Ammon's horn (tissue), 1 donor: ENCODE measurements at places on chromosomes 6 and 20.

- peak; percentile 52 for DNase-seq
Observed at GRCh38 chr20:47770935-47771334, 14.3 kb downstream of the SULF2 start.

DNA sequence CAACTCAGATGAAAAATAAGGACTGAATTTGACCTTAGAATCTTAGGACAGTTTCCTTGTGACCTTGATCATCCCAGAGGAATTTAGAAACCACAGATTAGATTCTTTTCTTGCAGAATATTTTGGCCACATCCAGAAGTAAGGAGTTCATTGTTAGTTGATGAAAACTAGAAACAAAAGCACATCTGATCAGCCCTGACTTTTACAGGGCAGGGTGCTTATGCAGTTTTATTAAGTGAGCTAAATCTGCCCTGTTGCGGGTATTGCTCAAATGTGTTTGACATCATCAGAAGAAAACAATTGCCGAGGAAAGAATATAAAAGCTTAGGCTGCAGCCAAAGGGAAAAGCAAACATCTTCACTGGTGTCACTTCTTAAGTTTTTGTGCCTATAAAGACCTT is 100.8 kb downstream of the MTFR2 start:
- no peak for DNase-seq

- DNase-seq: no peak
Observed at GRCh38 chr6:73058736-73059135, 166.6 kb downstream of the KHDC1L start.

DNA sequence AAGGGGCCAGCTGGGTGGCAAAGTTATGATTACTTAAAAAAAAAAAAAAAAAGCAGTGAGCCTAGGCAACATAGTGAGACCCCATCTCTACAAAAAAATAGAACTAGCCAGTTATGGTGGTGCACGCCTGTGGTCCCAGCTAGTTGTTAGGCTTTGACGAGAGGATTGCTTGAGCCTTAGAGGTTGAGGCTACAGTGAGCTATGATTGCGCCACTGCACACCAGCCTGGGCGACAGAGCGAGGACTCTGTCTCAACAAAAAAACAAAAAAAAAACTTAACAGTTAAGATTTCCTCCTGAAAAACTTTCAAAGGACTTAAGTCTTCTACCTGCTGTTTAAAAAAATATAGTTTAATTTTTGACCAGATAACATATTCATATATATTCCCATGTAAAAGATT is 2.4 kb downstream of the GTSF1L start:
- no peak for DNase-seq

DNA sequence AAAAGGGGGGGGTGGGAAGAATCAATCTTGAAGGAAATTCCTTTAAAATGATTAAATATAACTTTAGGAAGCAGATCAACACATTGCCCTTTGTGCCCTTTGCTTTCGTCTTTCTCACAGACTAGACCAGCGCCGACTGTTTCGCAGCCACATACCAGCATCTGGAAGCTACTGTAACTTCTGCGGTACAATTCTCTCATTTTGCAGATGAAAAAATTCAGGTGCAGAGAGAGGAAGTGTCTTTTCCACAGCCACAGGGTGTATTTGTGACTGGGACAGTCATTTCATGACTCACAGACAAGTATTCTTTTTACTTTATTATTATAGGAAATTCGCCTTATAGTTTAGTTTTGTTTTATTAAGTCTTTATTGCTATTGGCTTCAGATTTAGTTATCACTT is 84.2 kb downstream of the UST start:
- no peak for DNase-seq

GRCh38 chr6:107653183-107653580 is 163.3 kb downstream of the SOBP start:
- DNase-seq: no peak

- DNase-seq: no peak
Observed at GRCh38 chr6:10535193-10535592, 14.0 kb downstream of the GCNT2 start.

GRCh38 chr6:161135695-161136591 is 137.9 kb downstream of the AGPAT4 start:
- DNase-seq: peak; percentile 32

DNA sequence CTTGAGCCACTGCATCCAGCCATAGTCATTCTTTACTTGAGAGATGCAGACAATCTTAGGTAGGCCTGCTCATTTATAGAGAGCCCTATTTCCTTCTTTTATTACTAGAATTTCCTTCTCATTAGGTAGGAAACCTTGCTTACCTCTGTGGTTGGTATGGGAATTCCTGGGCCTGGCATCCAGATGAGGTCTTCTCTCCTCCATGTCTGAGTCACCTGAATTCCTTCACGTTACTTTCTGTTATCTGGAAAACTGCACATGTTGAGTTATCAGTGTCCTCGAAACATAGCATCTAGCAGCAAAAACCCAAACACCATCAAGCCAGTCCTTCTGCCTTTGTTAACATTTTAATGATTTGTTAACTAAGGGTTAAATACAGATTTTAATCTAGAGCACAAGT is 2.2 kb downstream of the ZNFX1 start:
- no peak for DNase-seq

DNA sequence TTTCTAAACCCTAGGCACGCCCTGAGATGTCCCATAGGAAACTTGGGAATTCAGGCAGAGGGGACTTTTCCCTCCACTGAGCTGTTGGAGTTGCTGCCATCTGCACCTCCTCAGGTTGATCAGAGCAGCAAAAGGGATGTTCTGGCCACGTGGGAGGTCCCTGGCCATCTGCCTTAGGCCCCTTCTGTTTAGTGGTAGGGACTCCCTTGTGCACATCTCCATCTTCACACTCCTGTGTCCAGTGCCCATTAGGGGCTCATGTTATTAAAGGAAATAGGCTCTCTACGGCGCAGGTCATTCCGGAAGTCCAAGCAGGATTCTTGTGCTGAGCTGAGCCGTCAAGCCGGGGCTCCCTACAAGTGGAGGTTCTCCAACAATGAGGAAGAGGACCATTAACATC is 237.8 kb upstream of the RIN2 start:
- no peak for DNase-seq

GRCh38 chr6:107080036-107080435 is 35.3 kb downstream of the BEND3 start:
- no peak for DNase-seq

DNA sequence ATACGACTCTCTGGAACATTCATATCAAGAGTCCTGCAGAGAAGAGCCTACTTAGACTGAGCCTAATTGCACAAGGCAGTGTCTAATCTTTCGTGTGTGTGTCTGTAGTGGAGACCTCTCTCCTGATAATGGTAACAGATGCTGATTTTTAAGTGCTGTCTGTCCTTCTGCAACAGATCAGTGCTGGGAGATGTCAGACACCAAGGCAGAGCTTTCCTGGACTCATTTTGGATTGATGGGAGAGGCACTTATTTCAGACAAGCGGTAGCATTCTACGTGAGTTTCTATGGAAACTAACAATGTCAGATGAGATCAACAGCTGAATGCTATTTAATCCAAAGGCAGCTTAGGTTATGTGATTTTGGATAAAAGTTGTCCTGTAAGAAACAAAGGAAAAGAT is 167.6 kb downstream of the PLCB4 start:
- DNase-seq: no peak

GRCh38 chr6:39056191-39056590 is 7.6 kb downstream of the GLP1R start:
- no peak for DNase-seq

- DNase-seq: no peak
Observed at GRCh38 chr6:134145786-134146185, 93.4 kb upstream of the SLC2A12 start.

DNA sequence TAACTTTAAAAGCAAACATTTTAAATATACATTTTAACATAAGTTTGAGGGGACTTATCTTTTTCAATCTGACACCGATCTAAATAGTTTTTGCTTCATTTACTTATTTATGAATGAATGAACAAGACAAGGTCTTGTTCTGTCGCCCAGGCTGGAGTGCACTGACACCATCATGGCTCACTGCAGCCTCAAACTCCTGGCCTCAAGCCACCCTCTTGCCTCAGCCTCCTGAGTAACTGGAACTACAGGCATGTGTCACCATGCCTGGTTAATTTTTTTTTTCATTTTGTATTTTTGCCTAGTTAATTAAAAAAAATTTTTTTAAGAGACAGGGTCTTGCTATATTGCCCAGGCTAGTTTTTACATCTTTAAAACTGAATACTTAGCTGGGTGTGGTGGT is 25.4 kb downstream of the FBXO9 start:
- no peak for DNase-seq

GRCh38 chr6:164616917-164617524 is 692.4 kb downstream of the C6orf118 start:
- no peak for DNase-seq

DNA sequence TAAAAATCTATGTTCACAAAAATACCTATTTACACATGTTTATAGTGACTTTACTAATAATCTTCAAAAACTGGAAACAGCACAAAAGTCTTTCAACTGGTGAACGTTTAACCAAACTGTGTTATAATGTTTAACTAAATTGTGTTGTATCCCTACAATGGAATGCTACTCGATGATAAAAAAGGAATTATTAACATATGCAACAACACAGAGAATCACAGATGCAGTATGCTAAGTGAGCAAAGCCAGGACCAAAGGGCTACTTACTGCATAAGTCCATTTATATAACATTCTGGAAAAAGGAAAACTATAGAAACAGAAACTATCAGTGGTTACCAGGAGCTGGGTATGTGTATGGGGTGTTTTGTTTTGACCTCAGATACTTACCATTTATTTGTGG is 602.2 kb upstream of the BTBD3 start:
- no peak for DNase-seq

DNA sequence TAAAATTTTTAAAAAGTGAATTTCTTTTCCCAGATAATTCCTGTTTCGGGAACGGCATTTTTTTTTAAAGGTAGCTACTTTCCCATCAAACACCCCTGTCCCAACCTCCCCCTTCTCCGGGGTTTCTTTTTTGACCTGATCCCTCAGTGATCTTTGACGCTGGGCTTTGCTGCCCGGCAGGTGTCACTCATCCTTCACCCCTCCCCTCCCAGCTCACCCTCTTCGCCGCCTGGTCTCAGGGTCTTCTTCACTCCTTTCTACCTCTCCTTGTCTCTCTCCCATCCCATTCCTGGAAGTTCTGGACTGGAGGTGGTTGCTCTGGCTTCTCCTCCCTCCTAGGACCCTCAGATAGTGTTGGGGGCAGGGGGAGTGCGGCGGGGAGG is 329 bp upstream of the GPR6 start:
- no peak for DNase-seq

DNA sequence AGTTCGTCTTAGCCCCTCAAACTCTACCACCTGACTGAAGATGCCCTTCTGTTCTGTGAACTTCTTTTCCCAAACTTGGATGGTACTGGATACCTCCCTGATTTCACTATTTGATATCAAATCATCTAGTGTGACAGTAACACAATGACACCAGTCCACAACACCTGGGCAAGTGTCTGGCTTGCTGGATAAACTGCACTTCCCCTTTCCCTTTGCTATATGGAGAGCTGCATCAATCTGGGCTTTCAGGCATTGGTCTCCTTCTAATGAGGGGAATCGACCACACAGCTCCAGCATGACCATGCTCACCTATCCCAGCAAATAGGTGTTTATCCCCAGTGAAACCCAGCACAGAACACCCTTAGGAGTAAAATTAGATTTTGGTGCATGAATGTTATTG is 3.1 kb downstream of the F13A1 start:
- no peak for DNase-seq

DNA sequence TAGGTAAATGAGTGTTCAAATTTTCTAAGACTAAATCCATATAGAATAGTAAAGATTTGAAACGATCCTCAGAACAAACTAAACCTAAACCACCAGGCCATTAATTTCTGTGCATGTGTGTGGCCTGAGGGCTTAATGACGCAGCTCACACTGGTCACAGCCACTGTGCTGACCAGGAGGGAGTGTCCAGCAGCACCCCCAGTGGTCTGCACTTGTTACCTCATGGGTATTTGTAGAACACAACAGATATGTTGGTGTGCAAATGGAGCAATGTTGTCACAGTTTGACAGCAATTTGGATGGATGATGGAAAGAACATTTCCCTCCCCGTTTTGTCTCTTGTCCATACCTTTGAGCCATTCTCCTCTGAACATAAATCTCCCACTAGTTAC is 122.4 kb upstream of the EXOC2 start:
- DNase-seq: no peak

- DNase-seq: no peak
Observed at GRCh38 chr6:72080260-72080941, 194.1 kb downstream of the RIMS1 start.

DNA sequence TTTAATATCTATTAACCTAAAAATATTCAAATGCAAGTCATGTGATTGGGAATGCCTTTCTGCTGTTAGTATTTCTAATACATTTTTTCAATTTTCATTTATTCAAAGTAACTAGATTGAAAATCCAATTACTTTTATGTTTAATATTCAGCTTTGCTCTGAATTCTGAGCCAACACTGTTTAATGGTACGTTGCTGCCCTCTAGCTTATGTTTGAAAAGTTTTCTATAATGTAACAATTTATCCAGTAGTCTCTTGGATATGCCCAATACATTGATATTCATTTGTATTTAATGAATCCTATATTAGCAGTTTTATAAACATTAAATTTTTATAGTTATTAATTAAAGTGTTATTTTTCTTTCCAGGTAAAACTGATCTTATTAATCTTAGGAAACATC is 47.4 kb downstream of the LGSN start:
- peak; percentile 58 for DNase-seq

- DNase-seq: no peak
Observed at GRCh38 chr6:44457596-44457995, 70.1 kb downstream of the CDC5L start.

DNA sequence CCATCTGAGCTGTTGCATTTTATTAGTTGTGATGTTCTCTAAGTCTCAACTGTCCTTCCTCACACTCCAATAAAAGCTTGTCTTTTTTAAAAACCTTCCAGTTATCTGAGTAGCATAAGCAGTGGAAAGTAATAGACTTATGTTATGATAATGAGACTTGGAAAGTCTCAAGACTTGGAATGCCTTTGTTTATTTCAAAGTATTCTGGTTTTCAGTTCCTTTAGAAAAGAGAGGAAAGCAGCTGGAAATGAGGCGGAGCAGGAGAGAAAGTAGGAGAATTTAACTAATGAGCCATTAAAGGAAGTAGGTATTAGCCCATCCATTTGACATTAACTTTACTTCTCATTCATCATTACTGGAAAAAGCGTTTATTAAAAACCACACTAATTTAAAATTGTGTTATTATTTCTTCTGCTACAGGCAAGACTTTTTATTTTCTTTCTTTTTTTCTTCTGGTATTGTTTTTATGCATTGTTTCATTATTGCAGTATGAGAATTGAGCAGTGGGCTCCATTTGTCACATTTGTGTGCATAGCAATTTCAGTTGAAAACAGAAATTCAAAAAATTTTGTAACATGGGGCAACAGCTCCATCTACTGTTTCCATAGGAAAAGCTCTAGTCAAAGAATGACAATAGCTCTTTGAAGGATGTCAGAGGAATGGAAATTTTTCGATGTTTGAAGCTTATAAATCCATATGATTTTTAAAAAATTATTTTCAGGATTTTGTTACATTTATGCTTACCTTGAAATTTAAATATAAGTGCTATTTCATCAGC is 194.8 kb downstream of the COL9A1 start:
- DNase-seq: peak; percentile 61

DNA sequence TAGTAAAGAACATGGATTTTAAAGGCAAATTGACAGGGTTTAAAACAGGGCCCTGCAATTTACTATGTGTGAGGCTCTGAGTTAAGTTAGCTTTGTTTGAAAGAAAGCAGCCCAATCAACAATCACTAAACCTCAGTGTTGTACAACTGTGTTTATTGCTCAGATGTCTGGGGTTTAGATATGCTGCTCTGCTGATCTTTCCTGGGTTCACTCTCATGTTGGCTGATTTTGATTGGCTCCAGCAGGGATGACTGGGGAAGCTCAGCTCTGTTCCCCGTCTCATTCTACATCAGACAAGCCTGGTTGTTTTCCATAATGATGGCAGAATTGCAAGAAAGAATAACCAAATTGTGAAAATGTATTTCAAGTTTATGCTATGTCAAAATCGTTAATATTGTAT is 10.9 kb downstream of the C6orf58 start:
- no peak for DNase-seq
